ENCODE measurements at places on chromosomes 6 and 20.

GRCh38 chr20:48846516-48847492 lies 19.0 kb upstream of the PREX1 start:
- no peak for DNase-seq

DNA sequence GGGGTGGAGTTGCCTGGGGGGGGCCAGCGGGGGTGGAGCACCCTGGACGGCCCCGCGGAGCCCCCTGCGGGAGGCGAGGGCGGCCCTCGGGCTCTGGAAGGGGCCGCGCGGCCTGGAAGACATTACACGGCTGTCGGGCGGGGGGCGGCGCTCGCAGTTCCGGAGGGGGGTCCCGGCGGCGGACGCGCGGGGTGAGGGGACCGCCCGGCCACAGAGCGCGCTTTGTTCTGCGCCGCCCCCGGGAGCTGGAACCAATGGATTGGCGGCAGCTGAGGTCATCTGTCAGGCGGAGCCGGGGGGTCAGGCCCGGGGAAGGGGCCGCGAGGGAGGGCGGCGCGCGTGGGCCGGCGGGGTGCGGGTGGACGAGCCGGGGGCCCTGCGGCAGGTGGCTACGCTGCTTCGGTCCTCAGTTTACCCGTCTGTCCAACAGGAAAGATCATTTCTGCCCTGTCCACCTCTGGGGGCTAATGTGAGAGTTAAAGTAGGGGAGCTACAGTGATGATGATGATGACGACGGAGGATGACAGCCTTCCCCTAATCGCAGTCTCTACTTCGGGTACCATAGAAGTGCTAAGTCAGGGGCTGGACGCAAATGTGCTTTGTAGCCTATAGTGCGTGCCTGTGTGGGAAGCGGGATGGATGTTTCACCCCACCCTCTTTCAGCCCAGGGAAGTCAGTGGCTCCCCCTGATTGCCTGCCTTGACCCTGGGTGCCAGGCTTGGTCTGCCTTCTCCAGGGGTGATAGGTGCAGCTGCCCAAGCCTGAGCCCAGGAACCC lies 10.4 kb downstream of the SRXN1 start:
- DNase-seq, result no peak

- no peak for DNase-seq
Measured at GRCh38 chr6:91088515-91088914, 501.6 kb upstream of the MAP3K7 start.

DNA sequence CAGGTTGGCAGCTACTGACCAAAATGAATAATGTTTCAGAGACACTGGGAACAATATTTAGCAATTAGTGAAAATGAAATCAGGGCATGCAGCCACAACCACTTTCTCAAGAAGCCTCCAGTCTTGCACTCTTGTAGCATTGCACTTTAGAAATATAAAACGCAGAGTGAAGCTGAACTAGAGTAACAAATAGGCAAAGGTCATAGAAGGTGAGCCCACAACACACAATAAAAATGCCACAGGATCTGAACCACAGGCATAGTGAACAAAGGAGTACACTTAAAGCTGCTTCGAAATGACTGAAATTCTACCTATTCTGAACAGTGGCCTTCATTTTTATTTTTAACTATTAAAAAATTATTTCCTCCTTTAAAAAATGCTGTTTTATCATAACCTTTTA lies 25.0 kb downstream of the DDO start:
- DNase-seq, result no peak

DNA sequence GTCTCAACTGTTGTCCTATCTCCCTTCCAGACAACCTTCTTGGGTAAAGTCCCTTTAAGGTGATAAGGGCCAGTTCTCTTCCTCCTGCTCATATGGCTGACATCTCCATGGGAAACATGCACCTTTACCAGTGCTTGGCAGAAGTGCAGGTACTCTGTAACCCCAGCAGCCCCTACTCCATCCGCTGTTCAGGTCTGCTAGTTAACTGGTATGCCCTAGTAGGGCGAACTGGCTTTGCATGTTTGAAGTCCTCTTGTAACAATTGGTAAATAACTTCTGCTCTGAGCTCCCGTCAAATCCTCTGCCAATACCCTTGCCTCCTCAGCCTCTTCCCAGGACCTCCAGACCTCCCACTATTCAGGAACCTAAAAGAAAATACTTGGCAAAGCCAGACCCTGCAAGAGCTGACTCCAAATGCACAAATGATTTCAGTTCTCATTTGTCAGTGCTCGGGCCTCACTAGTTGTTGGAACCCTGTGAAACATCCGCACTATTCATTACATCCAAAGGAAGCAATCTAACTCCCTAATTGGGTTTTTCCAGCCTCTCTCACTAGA lies 703.7 kb downstream of the MAFB start:
- DNase-seq, result no peak

- DNase-seq, result no peak
Measured at GRCh38 chr6:30184417-30185031, 21.2 kb downstream of the TRIM15 start.

DNA sequence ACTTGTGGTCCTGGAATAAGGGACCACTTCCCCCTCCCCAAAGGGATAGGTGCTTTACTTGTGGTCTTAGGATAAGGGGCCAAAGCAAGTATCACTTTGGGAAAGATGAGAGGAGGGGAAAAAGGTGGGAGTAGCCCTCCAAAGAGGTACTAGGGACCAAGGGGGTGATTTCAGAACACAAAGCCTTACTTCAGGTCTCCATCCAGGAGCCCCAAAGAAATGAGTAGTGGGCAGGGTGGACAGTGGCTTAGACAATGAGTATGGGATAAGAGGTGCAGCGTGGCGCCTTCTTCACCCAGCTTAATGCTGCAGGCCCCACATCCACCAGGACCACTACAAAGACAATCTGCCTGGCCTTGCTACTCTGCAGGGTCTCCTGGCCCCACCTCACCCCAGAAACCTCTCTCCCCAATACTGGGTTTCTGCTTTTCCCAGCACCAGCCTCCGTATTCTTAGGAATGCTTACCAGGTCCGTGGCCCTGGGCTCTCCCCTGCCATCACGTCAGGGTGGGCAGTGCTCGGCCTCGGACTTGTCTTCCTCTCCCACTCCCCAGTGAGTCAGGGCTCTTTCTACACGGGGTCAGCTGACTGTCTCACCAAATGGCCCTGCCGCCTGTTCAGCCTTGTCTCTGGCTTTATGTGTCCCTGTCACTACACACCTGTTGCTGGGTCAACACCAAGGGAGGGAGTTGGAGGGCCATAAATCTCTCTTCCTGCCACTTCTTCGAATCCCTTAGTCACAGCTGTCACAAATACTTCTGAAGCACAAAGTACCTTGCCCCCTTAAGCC lies 3.1 kb downstream of the NNAT start:
- no peak for DNase-seq

DNA sequence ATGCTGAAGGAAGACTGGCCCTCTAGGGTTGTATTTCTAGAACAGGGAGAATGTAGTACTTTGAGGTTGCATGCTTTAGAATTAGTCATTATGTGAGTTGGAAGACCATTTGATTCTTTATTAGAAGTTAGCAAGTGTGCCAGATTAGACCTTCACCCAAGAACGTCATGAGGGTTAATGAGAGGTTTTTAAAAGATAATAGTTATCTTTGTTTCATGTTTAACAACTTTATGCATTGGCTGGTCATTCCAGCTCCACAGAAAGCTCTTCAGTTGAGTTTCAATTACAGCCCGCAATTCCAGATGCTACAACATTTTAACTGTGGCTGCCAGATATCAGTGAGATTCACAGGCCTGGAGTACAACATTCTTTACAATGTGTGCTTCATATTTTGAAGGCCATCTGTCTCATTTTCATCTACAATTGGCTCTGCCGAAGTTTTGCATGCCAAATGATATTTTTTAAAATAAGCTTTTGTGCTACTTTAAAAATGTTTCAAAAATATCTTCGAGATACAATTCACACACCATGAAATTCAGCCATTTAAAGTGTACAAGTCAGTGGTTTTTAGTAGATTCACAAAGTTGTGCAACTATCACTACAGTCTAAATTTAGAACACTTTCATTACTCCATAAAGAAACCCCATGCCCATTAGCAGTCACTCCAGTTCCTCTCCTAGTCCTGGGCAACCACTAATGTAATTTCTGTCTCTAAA lies 61.1 kb upstream of the FBXO30 start:
- no peak for DNase-seq

- DNase-seq, result no peak
Measured at GRCh38 chr6:22001396-22002027, 295.3 kb downstream of the PRL start.

DNA sequence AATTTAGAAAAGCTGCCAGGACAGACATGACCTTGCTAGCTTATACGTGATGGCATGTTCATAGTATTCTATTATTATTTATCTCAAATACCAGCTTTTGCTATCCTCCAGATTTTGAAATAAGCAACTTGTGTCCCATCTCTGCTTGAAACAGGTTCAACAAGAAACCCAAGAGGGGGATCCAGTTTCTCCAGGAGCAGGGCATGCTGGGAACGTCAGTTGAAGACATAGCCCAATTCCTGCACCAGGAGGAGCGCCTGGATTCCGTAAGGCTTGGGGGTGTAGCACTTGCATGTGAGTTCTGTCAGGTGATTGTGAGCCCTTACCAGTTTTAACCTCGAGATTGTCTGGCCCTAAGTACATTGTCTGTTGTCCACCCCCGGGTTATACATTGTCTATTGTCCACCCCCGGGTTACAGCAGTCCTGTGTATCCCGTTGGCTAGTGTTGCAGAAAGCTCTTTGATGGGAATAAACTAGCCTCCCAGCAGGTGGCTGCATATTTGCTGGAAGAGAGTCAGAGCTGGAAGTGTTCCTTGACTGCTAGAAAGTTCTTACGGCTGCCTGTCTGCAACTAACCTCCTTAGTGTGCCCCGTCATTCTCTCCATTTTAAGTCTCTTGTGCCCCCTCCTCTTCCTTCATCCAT lies 61.4 kb upstream of the CSE1L start:
- DNase-seq, result no peak

GRCh38 chr20:21229163-21229562 lies 74.0 kb upstream of the XRN2 start:
- DNase-seq, result no peak

- DNase-seq, result no peak
Measured at GRCh38 chr20:31708736-31709534, 13.7 kb downstream of the BCL2L1 start.

- no peak for DNase-seq
Measured at GRCh38 chr6:33983721-33984465, 162.0 kb downstream of the GRM4 start.

DNA sequence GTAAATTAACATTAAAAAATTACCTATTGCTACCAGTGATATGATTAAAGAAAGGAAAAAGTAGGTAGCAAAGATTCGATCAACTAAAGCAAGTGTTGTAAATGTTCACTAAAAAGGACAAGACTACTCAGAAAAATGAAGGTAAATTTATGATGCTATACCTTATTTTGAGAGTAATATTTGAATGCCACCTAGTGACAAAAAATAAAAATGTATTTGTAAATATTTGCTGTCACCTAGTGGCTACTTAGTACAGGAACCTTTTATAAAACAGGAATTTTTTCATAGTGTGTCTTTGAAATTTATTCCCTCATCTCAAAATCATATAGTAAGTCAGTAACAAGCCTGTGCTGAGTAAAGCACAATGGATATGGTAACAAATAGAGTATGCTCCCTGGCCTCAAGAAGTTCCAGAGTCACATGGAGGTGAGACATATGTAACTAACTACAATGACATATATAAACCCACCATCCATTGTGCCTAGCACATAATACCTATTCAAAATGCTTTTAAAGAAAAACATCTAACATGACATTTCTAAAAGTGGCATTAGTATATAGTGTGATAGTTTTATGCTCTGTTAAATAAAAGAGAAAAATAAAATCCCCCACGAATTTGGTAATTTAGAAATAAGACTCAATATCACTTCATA lies 193.1 kb upstream of the SIM1 start:
- DNase-seq, result peak; percentile 68

- DNase-seq, result no peak
Measured at GRCh38 chr20:32296819-32297420, 19.5 kb downstream of the KIF3B start.

GRCh38 chr6:21080221-21080620 lies 513.3 kb upstream of the SOX4 start:
- DNase-seq, result no peak

- no peak for DNase-seq
Measured at GRCh38 chr6:40328986-40329545, 258.1 kb downstream of the LRFN2 start.

GRCh38 chr20:48293671-48294070 lies 508.4 kb upstream of the SULF2 start:
- no peak for DNase-seq

- no peak for DNase-seq
Measured at GRCh38 chr6:15595461-15596173, 67.2 kb downstream of the DTNBP1 start.

GRCh38 chr6:34696189-34696738 lies 303 bp downstream of the ILRUN start:
- no peak for DNase-seq

DNA sequence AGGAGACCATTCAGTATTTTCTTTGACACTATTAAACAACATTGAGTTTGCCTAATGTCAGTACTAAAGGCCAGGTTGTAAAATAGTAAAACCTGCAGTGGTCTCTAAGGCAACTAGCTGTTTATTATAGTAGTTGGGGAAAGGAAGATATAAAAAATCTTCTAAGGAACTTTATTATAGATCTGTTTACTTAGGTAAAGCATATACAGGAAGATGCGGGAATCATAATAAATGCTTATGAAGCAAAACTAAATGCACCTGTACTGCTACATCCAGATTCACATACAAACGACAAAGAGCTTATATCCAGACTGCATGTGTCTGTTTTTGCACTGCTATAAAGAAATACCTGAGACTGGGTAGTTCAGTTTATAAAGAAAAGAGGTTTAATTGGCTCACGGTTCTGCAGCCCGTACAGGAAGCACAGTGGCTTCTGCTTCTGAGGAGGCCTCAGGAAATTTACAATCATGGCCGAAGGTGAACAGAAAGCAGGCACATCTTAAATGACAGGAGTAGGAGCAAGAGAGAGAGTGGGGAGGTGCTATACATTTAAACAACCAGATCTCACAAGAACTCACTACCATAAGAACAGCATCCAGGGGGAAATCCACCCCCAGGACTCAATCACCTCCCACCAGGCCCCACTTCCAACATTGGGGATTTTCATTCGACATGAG lies 8.7 kb upstream of the TRIM39 start:
- no peak for DNase-seq

DNA sequence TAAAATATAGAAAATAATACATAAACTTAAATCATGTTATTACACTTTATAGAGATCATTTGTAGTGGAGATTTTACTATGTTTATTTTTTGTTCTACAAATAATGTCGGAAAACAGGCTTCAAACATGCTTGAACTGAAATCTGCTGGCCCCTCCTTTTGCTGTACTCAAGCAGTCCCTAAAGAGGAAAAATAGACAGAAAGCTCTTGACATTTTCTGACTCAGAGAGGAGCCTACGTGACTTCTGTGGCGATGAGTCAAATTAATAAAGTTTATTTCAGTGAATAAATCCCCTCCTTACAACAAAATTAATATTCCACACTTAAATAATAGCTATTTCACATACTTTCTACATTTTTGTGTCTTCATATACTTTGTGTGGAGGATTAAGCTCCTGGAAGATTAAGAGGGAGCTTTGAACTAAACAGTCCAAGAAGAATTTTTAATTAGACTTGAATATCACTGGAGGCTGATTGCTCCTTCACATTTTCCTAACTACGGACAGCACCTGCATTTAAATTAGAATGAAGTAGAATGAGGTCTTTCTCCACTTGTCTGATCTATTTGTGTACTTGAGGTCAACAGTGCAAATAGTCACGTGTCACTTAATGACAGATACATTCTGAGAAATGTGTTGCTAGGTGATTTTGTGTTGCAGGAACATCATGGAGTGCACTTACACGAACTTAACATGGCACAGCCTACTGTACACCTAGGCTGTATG lies 1.7 kb upstream of the TREM1 start:
- peak; percentile 97 for DNase-seq

- DNase-seq, result no peak
Measured at GRCh38 chr6:37288247-37288646, 30.3 kb upstream of the TMEM217 start.

Data from NCI-H1436 treated with DMSO at 0.1 percent for 48 hours (cell line).